Upper lobe of right lung (tissue), 1 donor: ENCODE measurements at places on chromosomes 16 and 17. TPM values are rescaled to one million over a fixed set of nuclear protein-coding genes. Genes with fewer than 3 reads are reported as not detected.

GRCh38 chr17:81090361-81091136 is 55.6 kb downstream of the BAIAP2 start:
- H3K27ac ChIP-seq, result peak overlapping the region; percentile 9
- no peaks in the 10 kb centered on the region for H3K27me3 ChIP-seq
- H3K4me1 ChIP-seq, result peaks cover 36% of the 10 kb centered on the region
- H3K36me3 ChIP-seq, result peaks cover 18% of the 10 kb centered on the region
- no peak overlapping the region for H3K4me3 ChIP-seq

GRCh38 chr17:10318535-10318934 is 54.3 kb downstream of the MYH13 start:
- no peak for DNase-seq
- no peaks in the 10 kb centered on the region for H3K36me3 ChIP-seq
- H3K4me1 ChIP-seq, result no peaks in the 10 kb centered on the region
- no peak overlapping the region for H3K27ac ChIP-seq
- H3K27me3 ChIP-seq, result peaks cover 9% of the 10 kb centered on the region

MYH1 gene
- total RNA-seq, result 0.81 TPM

PTGES3L gene
- 0.38 TPM for total RNA-seq

DNA sequence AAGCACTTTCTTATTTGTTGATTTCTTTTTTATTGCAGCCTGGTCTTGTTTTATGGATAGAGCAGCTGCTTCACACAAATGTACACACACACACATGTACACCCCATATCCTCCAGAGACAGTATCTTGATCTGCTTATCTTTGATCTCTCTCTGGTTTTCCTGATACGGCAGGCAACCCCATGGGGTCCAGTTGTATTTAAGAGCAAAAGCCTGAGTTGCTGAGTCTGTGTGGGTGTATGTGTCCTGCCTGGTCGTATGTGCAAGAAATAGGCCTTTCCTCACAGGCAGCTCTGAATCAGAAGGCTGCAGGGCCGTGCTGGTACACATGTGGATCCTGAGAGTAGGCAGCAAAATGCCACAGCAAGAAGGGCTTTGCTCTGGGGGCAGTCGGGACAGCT is 14.6 kb upstream of the LGALS9 start:
- no peaks in the 10 kb centered on the region for H3K4me1 ChIP-seq
- DNase-seq, result no peak
- no peaks in the 10 kb centered on the region for H3K27me3 ChIP-seq

GRCh38 chr16:12252616-12253015 is 276.1 kb downstream of the SNX29 start:
- H3K27me3 ChIP-seq, result no peaks in the 10 kb centered on the region
- no peak overlapping the region for H3K27ac ChIP-seq
- no peak overlapping the region for H3K4me3 ChIP-seq
- DNase-seq, result no peak
- no peaks in the 10 kb centered on the region for H3K36me3 ChIP-seq

GRCh38 chr16:56343661-56344517 is 81.5 kb downstream of the AMFR start:
- H3K27me3 ChIP-seq, result no peaks in the 10 kb centered on the region
- H3K27ac ChIP-seq, result no peak overlapping the region
- no peak overlapping the region for H3K4me3 ChIP-seq
- no peaks in the 10 kb centered on the region for H3K36me3 ChIP-seq
- no peaks in the 10 kb centered on the region for H3K4me1 ChIP-seq

- no peaks in the 10 kb centered on the region for H3K36me3 ChIP-seq
- H3K27me3 ChIP-seq, result no peaks in the 10 kb centered on the region
- no peak overlapping the region for H3K4me3 ChIP-seq
- no peaks in the 10 kb centered on the region for H3K4me1 ChIP-seq
- DNase-seq, result no peak
Measured at GRCh38 chr17:54455251-54455868, 445.3 kb upstream of the TOM1L1 start.

CDK5R1 gene
- 1.6 TPM for total RNA-seq

- H3K36me3 ChIP-seq, result no peaks in the 10 kb centered on the region
- H3K4me1 ChIP-seq, result no peaks in the 10 kb centered on the region
- no peak overlapping the region for H3K27ac ChIP-seq
- H3K4me3 ChIP-seq, result no peak overlapping the region
Measured at GRCh38 chr16:65965628-65966027, 400.9 kb upstream of the CDH5 start.

SCGB1C2 gene
- not detected for total RNA-seq

- H3K27me3 ChIP-seq, result no peaks in the 10 kb centered on the region
- peak; percentile 47 for DNase-seq
- peak overlapping the region; percentile 60 for H3K27ac ChIP-seq
- peaks cover 18% of the 10 kb centered on the region for H3K4me1 ChIP-seq
Measured at GRCh38 chr16:29126616-29127015, 141.8 kb downstream of the LAT start.

- H3K4me1 ChIP-seq, result no peaks in the 10 kb centered on the region
- DNase-seq, result no peak
- peak overlapping the region; percentile 42 for H3K27ac ChIP-seq
- H3K36me3 ChIP-seq, result no peaks in the 10 kb centered on the region
Measured at GRCh38 chr17:614653-615546, 99.7 kb downstream of the VPS53 start.

ARHGAP44 gene
- 41.2 TPM for total RNA-seq

DNA sequence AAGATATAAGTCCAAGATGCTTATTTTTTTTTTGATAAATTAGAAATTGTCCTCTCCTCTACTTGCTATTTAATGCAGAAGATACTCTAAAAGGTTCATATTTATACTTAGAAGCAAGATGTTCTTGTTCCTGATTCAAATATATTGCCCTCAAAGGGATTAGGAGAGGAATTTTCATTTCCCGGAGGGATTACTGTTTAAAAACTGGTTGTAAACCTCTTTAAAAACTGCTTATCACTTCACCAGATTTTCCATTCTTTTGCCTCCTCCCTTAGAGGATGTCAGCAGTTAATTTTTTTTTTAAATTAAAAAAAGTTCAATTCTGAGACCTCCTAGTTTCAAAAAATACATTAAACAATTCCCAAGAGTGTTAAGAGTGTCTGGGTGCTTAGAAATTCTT is 2.8 kb downstream of the TENT4B start:
- peaks cover 34% of the 10 kb centered on the region for H3K4me1 ChIP-seq
- no peak for DNase-seq
- H3K27ac ChIP-seq, result peak overlapping the region; percentile 42
- H3K36me3 ChIP-seq, result no peaks in the 10 kb centered on the region

DNA sequence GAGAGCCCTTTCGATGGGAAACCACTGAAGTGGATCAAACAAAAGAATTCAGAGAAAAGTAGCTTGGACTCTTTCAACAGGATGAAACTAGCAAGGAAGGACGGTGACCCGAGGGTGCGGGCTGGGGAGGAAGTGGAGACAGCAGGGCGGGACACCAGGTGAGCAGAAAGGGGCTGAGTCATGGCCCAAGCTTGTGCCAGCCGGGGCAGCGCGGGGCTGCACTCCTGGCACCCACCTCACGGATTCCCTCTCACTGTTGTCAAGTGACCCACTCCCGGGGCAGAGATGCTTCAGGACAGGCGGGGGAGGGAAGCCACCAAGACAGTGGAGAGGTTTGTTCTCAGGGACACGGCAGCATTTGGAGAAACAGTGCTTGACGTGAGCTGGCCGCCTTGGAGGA is 10.7 kb upstream of the RNF222 start:
- no peak for DNase-seq
- no peak overlapping the region for H3K4me3 ChIP-seq
- no peak overlapping the region for H3K27ac ChIP-seq
- no peaks in the 10 kb centered on the region for H3K27me3 ChIP-seq

DNA sequence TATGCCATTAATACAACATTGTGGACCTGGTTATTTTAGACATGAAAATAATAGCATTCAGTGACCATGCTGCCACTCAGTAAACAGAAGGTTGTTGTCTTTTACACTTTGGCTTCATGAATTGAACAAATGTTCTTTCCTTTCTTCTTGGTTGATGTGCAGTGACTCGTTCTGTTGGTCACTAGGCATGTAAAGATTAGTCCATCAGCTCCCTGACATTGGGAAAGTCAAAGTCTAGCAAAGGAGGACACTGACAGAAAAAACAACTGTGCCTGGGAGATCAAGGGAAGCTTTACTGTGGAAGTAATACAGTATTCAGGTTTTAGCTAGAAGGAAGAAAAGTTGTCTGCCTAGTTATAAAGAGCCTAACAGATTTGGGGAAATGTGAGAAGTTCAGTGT is 6.9 kb downstream of the KCNJ16 start:
- no peak overlapping the region for H3K4me3 ChIP-seq
- H3K27me3 ChIP-seq, result no peaks in the 10 kb centered on the region
- DNase-seq, result no peak
- no peak overlapping the region for H3K27ac ChIP-seq

- DNase-seq, result no peak
- H3K36me3 ChIP-seq, result no peaks in the 10 kb centered on the region
- H3K4me1 ChIP-seq, result peaks cover 4% of the 10 kb centered on the region
Measured at GRCh38 chr17:19991252-19991885, 13.7 kb upstream of the AKAP10 start.

DNA sequence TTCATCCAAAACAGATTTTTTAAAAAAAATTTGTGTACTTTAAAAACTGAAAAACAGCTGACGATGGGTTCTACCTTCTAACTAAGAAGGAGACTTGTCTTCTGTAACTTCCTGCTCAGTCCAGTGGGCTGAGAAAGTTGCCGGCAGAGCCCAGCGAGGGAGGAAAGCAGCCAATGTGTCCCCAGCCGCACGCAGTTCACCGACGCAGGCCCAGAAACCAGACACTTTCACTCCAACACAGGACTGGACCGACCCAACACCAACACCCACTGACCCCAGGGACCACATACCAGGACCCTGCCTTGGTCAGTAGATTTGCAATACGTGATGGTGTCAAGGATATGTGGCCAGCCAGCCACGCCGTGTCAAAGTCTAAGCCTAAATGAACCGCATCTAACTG is 25.6 kb downstream of the TRAP1 start:
- no peak overlapping the region for H3K4me3 ChIP-seq
- no peaks in the 10 kb centered on the region for H3K27me3 ChIP-seq
- no peak for DNase-seq

GRCh38 chr16:8877894-8878522 is 4.1 kb upstream of the LITAFD start:
- no peak for DNase-seq
- no peaks in the 10 kb centered on the region for H3K36me3 ChIP-seq
- peaks cover 4% of the 10 kb centered on the region for H3K4me1 ChIP-seq
- peaks cover 11% of the 10 kb centered on the region for H3K27me3 ChIP-seq

DNA sequence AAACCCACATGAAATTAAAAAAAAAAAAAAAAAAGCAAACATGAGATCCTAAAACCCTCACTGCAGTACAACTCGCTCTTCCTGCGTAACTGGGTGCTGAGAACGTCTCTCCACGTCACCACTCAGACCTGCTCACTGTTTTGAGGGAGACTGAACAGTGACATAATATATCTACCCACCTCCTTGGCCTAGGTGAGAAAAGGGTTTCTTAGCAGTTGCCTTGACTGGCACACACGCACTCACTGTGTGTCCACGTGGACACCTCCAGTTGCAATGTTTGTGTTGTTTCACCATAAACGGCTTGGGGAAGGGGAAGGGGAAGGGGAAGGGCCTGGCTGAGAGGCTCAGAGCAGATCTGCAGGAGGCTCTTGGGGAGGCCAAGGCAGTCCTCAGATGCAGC is 32.0 kb downstream of the FANCA start:
- no peak overlapping the region for H3K27ac ChIP-seq
- H3K27me3 ChIP-seq, result no peaks in the 10 kb centered on the region
- no peak overlapping the region for H3K4me3 ChIP-seq
- no peak for DNase-seq

GRCh38 chr17:8785547-8786413 is 13.4 kb downstream of the MFSD6L start:
- H3K4me1 ChIP-seq, result peaks cover 3% of the 10 kb centered on the region
- no peak overlapping the region for H3K27ac ChIP-seq
- H3K4me3 ChIP-seq, result no peak overlapping the region
- H3K27me3 ChIP-seq, result no peaks in the 10 kb centered on the region
- H3K36me3 ChIP-seq, result no peaks in the 10 kb centered on the region

PIRT gene
- not detected for total RNA-seq

GRCh38 chr17:14553847-14554246 is 253.0 kb downstream of the HS3ST3B1 start:
- DNase-seq, result no peak
- no peak overlapping the region for H3K4me3 ChIP-seq
- no peak overlapping the region for H3K27ac ChIP-seq
- no peaks in the 10 kb centered on the region for H3K27me3 ChIP-seq
- no peaks in the 10 kb centered on the region for H3K4me1 ChIP-seq

DNA sequence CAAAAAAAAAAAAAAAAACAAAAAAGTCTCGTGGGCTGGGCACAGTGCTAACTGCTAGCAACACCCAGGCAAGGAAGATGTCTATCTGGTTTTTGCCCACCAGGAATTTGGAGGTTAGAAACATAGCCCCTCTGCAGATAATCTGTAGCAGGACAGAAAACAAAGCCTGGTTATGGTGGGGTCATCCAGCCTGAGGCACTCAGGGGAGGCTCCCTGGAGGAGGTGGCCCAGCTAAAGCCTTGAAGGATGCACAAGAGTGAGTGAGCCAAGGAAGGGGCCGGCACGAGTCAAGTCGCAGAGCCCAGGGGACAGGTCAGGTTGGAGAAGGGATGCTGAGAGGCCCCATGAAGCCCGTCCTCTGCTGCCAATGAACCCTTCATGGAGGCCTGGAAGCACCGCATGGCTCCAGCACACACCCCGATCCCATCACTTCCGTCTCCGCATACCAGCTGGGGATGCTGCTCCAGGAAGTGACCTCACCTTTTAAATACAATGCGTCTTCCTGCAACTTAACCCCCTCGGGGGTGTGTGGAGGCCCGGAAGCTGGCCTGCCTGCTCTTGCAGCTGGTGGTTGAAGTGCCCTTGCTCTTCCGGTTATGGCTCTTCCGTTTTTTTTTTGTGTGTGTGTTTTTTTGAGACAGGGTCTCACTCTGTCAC is 86.5 kb downstream of the ENGASE start:
- peaks cover 36% of the 10 kb centered on the region for H3K27me3 ChIP-seq
- no peak overlapping the region for H3K27ac ChIP-seq
- H3K4me3 ChIP-seq, result no peak overlapping the region
- H3K36me3 ChIP-seq, result no peaks in the 10 kb centered on the region
- DNase-seq, result no peak

DNA sequence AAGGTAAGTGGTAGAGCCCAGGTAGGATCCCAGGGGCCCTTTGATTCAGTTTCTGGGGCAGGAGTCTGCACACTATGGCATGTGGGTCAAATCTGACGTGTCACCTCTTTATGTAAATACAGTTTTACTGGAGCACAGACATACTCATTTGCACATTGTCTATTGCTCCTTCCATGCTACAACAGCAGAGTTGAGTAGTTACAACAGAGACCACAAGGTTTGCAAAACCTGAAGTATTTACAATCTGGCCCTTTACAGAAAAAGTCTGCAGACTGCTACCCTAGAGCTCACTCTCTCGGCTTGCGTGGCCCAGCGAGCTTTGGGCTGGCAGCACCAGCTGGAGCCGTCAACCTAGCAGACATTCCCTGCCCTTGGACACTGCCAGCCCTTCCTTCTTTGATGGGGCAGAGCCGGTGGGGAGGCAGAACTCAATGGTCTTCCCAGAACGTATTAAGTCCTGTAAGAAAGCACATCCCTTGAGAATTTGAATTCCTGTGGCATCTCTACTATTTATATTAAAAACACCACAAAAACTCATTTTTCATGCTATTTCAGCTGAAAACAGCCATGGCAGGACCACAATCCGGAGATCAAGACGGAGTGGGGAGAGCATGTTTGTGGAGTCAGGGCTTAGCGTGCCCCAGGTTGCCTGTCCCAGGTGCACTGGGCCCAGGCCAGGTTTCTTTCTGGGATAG is 133.1 kb upstream of the NUDT7 start:
- H3K36me3 ChIP-seq, result no peaks in the 10 kb centered on the region
- no peaks in the 10 kb centered on the region for H3K27me3 ChIP-seq
- no peak for DNase-seq
- H3K4me3 ChIP-seq, result no peak overlapping the region

- no peak overlapping the region for H3K4me3 ChIP-seq
- H3K27ac ChIP-seq, result no peak overlapping the region
- peaks cover 62% of the 10 kb centered on the region for H3K36me3 ChIP-seq
- H3K27me3 ChIP-seq, result no peaks in the 10 kb centered on the region
- no peak for DNase-seq
Measured at GRCh38 chr16:188674-189073, 8.4 kb downstream of the HBQ1 start.

PSMD11 gene
- 62.8 TPM for total RNA-seq
